ENCODE measurements at places on chromosomes 13 and 19.

GRCh38 chr13:107969546-107969945 is 245.8 kb downstream of the LIG4 start:
- no peak for DNase-seq

- no peak for DNase-seq
Observed at GRCh38 chr19:49916839-49917733, 11.9 kb upstream of the ATF5 start.

GRCh38 chr13:48828962-48829411 is 146.7 kb upstream of the FNDC3A start:
- peak; percentile 43 for DNase-seq

DNA sequence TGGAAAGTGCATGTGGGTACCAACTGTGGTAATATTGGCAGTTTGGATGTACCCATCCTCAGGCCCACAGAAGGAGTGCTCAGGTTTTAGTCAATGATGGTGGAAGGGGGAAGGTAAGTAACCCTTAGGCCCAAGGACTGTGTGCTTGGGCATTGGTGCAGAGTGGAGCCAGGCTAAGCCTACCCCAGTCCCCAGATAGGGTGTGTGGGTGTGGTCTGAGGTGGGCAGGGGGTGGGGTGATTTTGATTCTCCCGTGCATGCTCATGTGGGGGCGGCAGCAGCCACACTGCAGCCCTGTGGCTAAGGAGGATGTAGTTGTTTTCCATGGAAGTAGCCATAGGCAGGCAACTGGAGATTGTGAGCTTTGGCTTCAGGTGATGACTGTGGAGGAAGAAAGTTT is 2197.3 kb downstream of the PCDH9 start:
- no peak for DNase-seq

DNA sequence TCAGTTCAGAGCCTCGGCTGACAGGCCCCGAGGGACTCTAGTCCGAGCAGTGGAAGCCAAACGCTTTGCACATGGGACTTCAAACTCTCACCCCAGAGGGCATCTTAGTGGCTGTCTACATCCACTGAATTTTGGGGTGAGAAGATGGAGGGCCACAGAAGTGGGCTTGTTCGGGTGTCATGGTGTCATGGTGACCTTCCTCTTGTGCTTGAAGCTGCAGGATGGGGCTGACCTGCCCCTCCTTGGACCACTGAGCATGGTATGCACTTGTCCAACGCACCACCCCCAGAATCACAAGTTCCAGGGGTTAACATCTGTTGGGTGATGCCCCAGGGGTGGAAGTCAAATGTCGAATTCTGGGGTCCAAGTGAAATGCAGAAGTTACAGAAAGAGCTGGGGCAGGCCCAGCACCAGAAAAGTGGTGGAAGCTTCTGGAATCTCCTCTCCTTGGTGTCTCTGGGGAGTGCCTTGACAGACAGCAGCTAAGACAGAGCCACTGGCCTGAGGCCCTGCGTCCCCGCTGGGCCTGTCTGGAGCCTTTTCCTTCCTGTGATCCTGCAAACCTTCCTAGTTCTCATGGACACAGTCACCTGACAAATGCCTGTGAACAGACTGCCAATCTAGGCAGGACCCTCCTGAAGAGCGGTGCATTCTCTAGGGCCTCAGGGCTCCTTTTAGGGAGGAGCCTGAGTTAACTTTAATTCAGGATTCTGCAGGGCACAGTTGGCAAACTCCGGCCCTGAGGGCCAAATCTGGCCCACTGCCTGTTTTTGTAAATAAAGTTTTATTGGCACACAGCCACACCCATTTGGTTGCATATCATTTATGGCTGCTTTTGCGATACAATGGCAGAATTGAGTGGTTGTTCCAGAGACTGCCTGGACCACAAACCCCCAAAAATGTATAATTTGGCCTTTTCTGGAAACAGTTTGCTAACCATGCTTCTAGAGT is 65.1 kb upstream of the RANBP3 start:
- no peak for DNase-seq

- DNase-seq: no peak
Observed at GRCh38 chr13:112793545-112794445, 104.0 kb downstream of the ATP11A start.

DNA sequence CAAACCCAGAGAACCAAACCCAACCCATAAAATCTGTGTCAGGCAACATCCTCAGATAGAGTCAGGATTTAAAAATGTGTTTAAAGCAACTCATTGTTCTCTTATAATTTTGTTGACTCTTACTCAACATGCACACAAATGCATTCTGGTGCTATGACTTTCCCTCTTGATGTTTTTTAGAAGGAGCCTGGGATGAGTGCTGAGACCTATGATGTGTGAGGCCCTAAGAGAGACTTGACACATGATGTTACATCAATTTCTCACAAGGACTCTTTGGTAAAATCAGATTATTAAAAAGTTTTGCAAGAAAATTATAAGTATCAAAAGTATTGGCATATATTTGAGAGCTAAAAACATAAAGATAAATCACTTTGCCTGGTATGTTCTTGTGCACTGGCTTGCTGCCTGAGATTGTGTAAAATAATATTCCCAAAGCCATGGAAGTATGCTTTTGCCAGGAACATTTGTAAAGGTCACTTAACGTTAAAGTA is 173.9 kb downstream of the DCLK1 start:
- DNase-seq: no peak

- DNase-seq: no peak
Observed at GRCh38 chr19:1874554-1875185, 10.6 kb downstream of the ABHD17A start.

DNA sequence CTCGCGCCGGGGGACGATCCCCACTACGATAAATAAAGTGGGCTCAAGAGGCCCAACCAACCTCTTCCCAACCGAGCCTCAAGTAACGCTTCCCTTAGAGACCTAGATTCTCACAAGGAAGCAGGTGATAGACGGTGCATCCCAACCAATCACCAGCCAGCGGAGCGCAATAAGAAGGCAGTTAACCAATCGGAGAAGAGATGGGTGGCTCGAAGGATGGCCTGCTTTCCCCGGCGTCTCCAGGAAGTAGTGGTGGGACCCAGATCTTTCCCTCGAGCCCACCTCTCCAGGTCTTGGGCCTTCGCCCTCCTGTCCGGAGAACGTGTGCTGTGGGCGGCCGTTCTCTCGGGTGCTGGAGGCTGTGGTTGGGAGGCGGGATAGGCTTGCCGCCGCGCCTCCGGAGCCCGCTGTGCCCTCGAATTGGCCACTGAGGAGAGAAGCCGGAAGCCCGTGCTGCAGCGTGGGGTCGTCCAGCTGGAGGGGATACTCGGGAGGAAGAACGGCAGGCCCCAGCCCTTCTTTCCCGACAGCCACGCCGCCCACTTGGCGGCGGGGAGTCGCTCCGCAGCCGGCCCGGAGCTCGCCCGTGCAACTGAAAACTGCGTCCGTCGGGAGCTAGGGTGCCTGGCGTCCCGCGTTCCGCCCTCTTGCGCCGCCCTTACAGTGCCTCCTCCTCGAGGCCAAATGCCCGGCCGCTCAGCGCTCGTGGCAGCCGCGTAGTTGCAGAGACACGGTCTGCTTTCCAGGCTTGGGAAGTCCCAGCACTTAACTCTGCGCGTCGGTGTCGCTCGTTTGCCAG is at the start of gene RNF6:
TSS of gene RNF6 (minus strand) at position 594 of the 799 bp plus-strand sequence. CDS start 2,665 bp downstream, outside the sequence.
- DNase-seq: peak; percentile 95

DNA sequence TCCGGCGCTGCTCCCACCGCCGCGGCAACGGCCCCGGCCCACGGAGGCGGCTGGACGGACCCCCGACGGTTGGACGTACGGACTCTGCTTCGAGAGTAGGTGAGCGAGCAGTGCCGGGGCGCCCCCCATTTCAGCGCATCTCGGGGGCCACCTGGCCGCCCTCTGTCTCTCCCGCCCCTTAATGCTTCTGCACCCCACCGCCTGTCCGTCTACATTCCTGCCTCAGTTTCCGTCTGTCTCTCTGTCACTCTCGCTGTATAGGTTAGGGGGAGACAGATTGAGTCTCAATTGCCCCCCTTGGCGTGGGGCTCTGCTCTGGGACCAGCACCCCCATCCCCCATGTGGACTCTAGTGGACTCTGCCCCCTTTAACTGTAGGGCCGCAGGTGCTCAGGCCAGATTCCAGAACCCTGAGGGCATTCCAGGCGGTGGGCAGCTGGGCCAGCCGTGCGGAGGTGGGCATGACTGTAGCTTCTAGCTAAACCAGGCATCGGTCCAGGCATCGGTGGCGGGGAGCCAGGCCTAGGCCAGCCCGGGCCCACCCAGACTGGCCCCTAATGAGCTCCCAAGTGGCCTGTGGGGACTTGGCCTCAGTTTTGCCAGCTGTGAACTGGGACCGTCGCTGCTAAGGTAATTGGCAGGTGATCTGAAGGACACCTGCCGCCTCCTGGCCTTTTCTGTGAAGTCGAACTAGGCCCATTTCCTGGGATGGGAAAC is 373 bp downstream of the TNFAIP8L1 start:
- no peak for DNase-seq

GRCh38 chr19:48598996-48599700 is 7.4 kb upstream of the SPACA4 start:
- no peak for DNase-seq

DNA sequence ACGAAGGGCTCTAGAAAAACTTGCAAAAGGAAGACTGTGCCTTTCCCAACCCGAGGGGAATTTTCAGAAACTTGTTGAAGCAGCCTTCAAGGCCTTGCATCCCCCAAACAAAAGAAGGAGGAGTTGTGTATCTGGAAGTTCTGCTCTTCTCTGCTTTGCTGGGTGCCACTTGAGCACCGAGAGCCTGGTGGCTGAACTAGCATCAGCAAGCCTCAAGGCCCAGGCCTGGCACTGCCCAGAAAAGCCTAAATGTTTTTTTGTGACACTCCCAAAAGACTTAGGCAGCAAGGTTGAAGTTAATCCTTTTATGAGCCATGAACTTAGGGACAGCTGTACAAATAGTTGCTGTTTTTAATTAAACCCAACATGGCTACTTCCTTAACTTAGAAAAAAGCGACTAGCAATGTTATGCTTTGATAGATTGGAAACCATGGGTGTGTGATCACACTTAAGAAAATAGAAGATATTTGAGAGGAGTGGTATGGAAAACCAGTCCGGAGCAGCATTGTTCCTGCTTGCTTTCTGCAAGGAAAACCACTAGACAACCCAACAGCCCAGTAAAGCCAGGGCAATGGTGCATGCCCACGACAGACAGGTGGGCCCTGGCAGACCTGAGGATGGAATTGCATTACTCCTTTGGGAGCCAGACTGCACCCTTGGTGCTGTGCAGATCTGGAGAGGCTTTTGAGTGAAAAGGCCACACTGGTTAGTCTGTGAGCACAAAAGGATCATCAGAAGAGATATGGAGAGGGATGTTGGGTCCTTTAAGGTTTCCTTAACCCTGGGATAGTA is 788 bp upstream of the DLEU7 start:
- DNase-seq: no peak

DNA sequence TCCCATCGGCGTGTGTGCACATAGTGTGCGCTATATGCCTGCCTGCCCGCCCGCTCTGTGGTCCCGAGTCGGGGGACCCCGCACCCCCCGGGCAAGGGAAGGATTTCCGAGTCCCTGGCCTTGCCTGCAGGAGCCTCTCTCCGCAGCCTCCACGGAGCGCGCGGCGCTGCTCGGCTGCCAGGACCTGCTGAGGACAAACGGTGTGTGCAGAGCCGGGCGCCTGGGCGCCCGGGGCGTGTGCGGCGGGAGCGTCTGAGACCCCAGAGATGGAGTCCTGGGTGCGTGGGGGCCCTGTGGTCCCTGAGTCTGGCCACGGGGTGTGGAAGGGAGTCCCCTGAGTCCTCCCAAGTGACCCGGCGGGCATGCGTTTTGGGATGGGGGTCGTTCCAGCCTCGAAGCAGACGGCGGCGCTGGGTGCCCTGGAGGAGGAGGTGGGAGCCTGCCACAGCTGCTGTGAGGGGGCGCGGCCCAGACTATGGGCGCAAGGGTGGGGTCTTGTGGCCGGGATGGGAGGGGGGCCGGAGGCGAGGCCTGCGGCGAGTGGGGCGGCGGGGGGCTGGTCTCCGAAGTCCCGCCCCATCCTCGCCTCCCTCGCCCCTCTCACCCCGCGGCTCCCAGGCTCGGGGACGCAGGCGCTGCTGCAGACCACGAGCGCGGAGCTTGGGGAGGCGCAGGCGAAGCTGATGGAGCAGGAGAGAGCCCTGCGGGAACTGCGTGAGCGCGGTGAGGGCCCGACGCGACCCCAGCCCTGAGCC is 25.3 kb downstream of the CLEC4M start:
- DNase-seq: no peak

GRCh38 chr19:7137120-7137519 is 67.6 kb downstream of the ZNF557 start:
- no peak for DNase-seq

DNA sequence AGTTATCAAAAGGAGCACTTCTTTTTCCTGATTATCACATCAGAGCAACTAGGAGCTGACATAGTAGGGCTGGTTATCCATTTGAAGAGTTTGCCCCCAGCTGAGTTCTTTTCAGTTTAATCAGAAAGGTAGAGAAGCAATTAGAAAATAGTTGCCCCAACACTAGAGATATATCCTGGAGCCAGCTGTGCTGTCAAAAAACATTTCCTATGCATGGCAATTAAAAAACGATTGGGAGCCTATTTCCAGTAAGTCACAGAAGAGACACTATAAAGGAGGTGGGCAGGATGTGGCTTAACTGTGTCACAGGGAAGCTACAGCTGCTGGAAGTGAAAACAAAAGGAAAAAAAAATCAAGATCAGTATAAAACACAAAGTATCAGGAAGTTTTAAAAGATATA is 155.7 kb upstream of the SLITRK1 start:
- no peak for DNase-seq

GRCh38 chr13:108408672-108409071 is 139.2 kb downstream of the TNFSF13B start:
- DNase-seq: no peak

DNA sequence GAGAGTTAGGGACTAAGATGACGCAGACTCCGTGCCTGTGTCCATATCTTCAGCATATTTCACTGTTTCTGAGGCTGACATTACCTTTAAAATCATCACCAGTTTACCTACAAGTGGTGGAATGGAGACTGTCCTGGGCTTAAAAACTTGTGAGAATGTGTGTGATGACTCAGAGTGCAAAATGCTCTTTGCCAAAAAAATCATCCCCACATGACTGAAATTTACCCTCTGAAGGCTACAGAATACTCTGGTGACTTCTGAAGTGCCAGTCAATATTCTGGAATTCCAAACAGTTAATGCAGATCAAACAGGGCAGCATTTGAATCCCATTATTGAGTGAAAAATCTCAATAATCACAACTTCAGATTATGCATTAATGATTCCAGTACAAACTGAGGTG is 901.4 kb downstream of the EFNB2 start:
- DNase-seq: no peak

- no peak for DNase-seq
Observed at GRCh38 chr13:25840261-25840660, 211.6 kb downstream of the SHISA2 start.

DNA sequence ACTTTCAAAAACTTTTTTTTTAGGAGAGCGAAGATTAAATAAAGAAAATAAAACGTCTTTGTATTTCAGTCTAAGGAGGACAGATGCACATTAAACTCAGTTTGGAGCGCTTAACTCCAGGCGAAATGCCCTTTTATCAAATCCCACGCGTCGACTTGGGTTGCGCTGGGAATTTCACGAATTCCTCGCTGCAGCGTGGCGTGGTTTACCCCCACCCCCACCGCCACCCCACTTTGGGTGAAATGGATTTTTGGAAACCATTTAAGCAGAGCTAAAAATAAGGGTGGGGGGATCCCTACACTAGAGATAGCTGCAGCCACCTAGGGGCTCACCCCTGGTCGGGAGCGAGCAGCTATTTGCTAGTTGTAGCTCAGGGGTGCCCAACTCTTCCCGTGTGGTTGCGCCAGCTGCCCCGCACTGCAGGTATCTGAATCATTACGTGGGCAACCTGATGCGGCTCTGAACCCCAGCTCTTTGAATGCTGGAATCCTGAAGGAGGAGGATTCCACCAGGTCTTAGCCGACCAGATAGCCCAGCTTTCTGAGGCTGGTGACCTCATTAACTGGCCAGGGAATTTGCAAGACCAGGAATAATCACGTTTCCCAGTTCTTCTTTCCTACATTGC is 6.5 kb upstream of the TSHZ3 start:
- no peak for DNase-seq
